H9 (cell line): ENCODE measurements at places on chromosomes 12 and 14.

- no peak for DNase-seq
These were observed 272.4 kb downstream of the ACSS3 start for GRCh38 chr12:81350309-81350708.

- no peak for DNase-seq
These were observed 314.3 kb upstream of the OR4E1 start for GRCh38 chr14:21987937-21988336.

DNA sequence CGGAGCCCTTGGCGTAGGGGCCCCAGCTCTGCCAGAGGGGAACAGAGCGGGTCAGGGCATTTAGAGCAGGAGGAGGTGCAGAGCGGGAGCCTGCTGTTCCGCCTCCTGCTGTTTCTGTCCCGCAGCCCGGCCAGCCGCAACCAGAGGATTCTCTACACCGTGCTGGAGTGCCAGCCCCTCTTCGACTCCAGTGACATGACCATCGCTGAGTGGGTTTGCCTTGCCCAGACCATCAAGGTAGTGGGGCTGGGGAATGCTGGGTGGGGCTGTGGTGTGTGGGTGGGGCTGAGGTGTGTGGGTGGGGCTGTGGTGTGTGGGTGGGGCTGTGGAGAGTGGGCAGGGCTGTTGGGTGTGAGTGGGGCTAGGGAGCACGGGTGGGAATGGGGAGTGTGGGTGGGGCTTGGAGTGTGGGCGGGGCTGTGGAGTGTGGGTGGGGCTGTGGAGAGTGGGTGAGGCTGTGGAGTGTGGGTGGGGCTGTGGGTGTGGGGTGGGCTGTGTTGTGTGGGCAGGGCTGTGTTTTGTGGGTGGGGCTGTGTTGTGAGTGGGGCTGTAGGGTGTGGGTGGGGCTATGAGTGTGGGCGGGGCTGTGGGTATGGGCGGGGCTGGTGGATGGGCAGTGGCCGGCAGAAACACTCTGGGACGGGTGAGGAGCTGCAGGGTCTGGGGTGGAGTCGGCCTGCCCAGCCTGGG, 8.0 kb downstream of the ASPG start:
- no peak for DNase-seq

GRCh38 chr14:51860164-51860824, at the start of gene GNG2:
Gene GNG2, plus strand, starts transcription at chr14:51860612. Its CDS starts 90,067 bp downstream, at chr14:51950679.
- DNase-seq: peak; percentile 69

DNA sequence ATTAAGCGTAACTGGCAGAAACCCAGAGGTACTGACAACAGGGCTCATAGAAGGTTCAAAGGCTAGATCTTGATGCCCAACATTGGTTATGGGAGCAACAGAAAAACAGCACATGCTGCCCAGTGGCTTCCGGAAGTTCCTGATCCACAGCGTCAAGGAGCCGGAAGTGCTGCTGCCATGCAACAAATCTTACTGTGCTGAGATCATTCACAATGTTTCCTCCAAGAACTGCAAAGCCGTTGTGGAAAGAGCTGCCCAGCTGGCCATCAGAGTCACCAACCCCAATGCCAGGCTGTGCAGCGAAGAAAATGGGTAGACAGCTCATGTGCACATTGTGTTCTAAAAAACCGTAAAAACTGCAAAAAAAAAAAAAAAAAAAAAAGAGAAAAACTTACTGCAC, 192.3 kb downstream of the MON2 start:
- DNase-seq: no peak

DNA sequence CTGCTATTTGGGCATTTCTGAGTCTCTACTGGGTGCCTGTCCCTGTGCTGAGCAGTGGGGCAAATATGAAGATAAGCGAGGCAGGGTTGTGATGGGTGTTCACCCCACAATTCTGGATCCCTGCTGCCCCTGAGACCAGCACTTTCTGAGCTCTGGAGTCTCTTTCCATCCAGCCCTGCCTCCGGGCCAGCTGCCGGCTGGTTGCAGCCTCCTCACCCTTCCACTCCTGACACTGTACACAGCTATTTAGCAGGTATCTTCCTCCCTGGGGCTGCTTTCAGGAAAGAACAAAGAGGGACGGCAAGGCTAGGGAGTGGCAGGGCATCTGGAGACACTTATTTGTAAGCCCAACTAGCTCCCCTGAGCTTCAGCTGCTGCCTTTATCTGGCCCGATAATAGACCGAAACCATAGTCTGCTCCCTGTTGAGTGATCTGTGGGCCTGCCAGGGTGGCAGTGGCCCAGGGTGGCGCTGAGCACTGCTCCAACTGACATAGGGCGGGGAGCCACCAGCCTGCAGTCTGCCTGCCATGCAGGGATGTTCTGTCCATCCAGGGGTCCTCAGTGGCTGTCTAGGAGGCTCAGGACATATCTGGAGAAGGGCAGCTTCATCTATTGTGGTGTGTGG, 7.6 kb upstream of the KRT80 start:
- no peak for DNase-seq

- DNase-seq: no peak
These were observed 31.6 kb upstream of the PTPRQ start for GRCh38 chr12:80412343-80412953.

DNA sequence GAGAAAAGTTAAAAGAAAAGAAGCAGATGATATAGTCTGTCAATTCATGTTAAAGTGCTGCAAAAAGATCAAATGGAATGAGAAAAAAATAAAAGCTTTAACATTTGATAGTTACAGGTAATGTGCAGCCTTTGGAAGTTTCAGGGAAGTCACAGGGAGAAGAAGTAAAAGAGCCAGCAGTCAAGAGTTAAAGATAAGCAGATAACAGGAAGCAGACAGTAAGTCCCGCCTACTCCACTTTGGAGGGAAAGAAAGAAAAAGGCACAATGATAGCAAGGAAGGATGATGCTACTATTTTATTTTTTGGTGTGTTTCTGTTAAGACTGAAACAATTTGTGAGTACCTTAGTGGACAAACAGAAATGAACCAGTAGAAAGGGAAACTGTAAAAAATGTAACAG, 111.1 kb upstream of the KRR1 start:
- DNase-seq: no peak

DNA sequence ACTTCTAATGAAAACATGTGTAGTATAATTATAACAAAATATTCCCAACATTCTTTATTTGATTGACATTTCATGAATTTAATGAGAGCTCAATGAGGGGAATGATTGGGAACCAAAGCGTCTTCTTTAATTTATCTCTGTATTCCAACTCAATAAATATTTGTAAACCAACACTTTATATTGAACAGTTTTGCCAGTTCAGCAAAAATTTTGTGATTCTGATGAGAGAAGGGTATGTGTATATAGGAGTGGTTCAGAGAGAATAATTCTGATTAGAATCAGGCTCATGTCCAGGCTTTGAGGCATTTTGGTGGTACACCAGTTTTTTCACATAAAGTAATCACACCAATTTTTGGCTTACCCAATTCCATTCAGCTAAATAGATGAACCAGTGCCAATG, 564.2 kb downstream of the TMTC2 start:
- DNase-seq: no peak
